ENCODE measurements at places on chromosomes 5 and 9.
A peak's percentile ranks its signal among the peaks of the same experiment; 100 is the strongest.

DNA sequence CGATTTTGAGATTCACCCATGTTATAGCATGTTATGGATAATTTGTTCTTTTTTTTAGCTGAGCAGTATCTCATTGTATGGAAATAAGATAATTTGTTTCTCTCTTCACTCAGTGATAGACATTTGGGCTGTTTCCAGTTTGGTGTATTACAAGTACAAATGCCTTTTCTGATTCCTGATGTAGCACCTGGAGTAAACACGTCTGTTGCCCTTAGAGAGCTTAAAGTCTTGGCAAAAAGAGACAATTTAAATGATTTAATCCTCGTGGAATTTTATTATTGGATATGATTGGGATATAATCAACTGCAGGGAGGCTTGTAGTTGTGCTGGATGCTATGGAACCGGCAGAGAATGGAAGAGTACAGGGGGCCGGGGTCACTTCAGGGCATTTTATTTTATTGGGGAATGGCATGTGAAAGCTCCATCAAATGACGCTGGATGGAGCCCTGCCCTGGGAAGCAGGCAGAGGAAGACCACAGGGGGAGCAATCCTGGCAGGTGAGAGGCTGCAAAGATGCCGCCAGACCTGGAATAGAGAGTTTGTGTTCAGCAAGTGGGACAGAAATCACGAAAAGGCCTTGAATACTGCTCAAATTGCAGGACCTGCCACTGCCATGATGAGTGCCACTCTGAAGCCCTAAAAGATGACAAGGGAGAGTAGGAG lies 31.0 kb upstream of the TGFBI start:
- DNase-seq, result no peak

GRCh38 chr5:68641211-68641610 lies 425.7 kb downstream of the PIK3R1 start:
- DNase-seq, result no peak

GRCh38 chr5:147442224-147442623 lies 67.6 kb downstream of the DPYSL3 start:
- DNase-seq, result no peak

GRCh38 chr5:119328753-119329602 lies 26.8 kb upstream of the TNFAIP8 start:
- no peak for DNase-seq

GRCh38 chr9:81259896-81260295 lies 429.5 kb downstream of the TLE1 start:
- no peak for DNase-seq

GRCh38 chr9:76138360-76138759 lies 247.9 kb downstream of the PCSK5 start:
- DNase-seq, result no peak

DNA sequence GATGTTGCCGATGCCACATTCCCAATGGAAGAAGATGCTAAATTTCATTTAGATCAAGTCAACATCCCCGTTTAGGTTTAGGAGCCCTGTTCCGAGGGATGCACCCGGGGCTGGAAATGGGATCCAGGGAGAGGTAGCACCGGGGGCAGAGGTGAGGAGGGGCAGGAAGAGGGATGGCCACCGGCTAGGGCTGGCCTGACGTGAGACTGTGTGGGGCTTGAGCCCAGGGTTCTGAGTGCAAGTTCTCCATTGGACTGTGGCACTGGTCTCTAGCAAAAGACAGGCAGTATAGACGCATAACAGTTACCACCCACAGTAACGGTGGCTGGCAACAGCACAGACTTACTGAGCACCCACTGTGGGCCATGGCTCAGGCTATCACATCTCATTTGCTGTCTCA lies 209.0 kb upstream of the MVB12B start:
- DNase-seq, result peak; percentile 18

GRCh38 chr9:112074250-112075008 lies 100.7 kb downstream of the SUSD1 start:
- DNase-seq, result peak; percentile 57

GRCh38 chr5:154740957-154741356 lies 14.2 kb upstream of the LARP1 start:
- DNase-seq, result no peak

- no peak for DNase-seq
These were observed 8.0 kb downstream of the NR5A1 start for GRCh38 chr9:124499216-124499615.

DNA sequence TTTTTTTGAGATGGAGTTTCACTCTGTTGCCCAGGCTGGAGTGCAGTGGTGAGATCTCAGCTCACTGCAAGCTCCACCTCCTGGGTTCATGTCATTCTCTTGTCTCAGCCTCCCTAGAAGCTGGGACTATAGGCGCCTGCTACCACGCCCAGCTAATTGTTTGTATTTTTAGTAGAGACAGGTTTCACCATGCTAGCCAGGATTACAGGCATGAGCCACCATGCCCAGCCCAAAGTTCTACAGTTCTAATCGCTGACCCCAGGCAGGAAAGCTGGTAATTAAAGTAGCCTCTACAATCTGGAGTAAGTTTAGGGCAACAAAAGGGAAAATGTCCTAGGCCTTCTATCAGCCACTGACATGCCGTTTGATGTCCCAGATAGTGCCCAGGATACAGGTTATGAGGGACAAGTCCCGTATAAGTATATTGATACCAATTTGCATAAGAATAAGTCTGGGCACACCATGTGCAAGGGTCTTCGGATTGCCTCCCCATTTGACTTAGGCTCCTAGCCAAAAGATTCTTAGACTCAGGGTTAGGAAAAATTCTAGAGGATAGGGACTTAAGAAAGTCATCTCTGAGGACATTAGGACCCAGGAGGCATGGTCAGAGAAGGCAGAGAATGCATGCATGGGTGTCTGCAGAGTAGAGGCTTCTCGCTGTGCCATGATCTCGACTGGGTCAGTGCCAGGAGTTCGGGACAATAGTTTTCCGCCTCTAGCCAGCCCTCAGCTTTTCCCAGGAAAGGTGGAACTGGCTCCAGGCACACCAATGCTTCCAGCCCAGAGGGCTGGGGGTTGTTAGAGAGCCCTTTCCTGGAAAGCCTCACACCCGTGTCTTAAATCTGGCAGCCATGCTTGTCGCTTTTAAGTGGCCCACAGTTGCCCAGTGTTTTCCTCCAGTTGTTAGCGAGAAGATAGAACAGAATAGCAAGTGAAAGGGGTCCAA lies 1111.1 kb downstream of the TAF11L14 start:
- no peak for DNase-seq

All from ecto neural progenitor cell (in vitro differentiated cells).